ENCODE measurements at places on chromosomes 2 and 18.

DNA sequence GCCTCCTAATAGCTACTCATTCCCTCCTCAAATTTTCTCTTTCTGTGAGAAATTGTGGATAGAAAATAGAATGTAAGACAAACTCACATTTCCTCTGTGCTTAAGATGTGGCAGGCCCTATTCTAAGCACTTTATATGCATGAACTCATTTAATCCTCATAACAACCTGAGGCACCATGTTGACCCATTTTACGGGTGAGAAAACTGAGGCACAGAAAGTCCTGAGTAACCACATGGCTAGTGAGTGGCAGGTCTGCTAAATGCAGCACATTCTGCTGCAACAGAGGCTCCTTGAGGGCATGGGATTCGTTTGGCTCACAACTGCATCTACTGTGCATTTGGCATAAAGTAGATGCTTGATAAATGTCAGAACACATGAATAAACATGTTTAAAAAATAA, 22.7 kb upstream of the RNF149 start:
- no peak for DNase-seq

DNA sequence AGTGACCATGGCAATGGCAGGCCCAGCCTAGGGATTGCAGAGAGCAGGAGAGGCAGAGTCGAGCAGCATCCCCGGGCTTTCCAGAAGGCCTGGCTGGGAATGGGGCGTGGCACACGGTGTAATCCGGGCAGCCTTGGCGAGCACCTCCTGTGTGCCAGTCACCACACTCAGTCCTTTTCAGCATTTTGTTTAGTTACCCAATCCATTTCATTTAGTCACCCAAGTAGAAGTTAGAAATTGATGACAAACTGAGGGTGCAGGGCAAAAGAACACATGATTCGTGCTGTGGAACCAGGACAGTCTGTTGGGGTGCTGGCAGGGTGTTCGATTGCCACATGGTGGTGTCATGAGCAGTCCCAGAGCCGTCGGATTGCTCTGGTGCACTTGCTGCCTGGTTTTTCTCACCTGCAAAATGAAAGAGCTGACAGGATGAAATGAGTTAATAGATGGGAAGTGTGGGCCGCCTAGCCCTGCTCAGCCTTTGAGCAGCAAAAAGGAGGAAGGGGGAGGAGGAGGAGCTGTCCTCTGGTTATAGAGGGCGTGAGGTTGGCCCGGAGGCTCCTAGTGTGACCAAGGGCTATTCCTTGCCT, 299.4 kb downstream of the AGAP1 start:
- DNase-seq, result no peak

- DNase-seq, result no peak
These were observed 21.0 kb upstream of the CTLA4 start for GRCh38 chr2:203846490-203847105.

DNA sequence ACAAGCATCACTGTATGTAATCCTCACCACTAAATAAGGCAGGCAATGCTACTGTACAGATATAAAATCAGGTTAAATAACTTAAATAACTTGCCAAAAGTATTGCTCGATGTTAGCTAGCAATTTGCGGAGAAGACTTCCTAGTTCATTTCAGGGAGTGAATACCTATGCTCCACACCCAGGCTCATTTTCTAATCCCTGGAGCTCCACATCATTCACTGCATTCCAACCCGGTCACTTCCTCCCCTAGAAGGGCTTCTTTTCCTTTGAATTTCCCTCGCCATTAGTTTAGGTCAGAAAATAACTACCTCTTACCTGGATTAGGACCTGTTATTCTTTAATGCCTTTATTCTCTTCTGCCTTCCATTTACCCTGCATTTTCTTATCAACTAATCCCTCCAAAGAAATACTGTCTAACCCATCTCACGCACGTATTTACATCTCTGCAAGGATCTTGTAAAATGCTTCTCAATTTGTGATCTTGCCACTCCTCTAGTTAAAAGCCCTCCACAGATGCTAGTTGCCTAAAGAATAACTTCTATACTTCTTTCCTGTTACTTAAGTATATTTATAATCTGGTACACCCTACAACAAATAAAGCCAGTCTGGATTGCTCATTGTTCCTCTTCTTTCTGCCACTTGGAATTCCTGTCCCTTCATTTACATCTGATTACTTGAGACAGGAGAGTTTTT, 599.8 kb downstream of the NRXN1 start:
- DNase-seq, result no peak

GRCh38 chr2:19362094-19362754, 3.8 kb upstream of the OSR1 start:
- DNase-seq, result no peak

- no peak for DNase-seq
These were observed 4.2 kb downstream of the HOXD11 start for GRCh38 chr2:176111309-176111663.

DNA sequence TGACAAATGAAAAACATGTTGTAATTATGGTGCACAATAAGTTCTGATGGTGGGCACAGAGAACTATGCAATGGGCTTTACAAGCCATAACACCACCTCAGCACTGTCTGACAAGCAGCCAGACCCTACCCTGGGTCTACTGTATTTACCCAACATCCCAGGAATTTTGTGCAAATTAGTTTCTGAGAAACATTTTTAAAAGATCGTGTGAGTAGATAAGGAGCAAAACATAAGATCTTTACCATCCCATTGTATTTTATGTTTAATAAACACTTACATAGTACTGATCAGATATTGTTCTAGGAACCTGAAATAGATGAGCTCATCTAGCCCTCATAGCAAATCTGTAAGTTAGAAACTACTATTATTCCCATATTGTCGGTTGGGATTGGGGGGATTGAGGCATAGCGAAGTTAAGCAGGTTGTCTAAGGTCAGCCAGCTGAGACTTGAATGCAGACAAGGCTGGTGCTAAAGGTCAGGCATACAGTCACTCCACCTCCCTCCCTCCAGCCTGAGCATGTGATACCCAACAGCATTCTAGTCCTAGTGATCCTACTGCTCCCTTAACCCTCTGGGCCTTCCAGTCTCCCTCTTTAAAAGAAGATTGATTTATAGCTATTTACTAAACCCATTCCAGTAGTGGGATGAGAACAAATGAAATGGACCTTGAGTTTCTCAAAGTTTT, 67.4 kb upstream of the STAM2 start:
- no peak for DNase-seq

GRCh38 chr2:107932488-107932887, 53.8 kb upstream of the SLC5A7 start:
- no peak for DNase-seq

- no peak for DNase-seq
These were observed 1322.0 kb downstream of the LRP1B start for GRCh38 chr2:140808820-140809219.

DNA sequence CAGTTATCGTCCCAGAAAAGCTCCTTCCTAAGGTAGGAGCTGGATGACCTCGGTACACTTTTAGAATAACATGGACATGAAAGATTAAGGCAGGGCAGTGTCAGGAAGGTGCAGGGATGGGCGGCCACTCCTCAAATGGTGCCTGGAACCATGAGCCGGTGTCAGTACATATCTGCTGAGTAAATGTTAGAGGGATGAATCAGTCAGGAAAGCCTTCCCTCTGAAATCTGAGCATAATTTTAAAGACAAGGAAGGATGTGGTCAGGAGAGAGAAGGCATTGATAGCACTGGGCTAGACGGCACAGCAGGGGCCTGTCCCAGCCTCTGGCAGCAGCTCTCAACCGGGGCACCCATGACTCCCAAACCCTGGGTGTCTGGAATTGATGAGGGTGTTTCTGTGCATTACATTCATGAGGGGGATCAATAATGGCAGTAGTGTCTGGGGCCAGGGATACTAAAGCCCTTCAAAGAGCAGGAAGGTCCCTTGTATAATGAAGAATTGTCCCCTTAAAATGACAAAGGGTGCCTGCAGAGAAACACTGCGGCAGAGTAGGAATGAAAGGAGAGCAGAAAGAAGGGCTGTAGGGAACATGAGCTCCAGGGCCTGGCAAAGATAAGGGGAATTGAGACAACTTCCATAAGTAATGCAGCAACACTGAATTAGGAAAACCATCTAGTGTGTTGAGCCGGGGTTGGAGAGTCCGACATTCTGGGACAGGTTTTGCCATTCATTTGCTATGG, 162.3 kb upstream of the REV1 start:
- DNase-seq, result no peak

GRCh38 chr2:191666226-191666625, 11.7 kb upstream of the NABP1 start:
- DNase-seq, result no peak

- no peak for DNase-seq
These were observed 190.7 kb upstream of the CXCR4 start for GRCh38 chr2:136308611-136309010.

GRCh38 chr2:153405196-153405595, 73.4 kb downstream of the RPRM start:
- DNase-seq, result no peak

DNA sequence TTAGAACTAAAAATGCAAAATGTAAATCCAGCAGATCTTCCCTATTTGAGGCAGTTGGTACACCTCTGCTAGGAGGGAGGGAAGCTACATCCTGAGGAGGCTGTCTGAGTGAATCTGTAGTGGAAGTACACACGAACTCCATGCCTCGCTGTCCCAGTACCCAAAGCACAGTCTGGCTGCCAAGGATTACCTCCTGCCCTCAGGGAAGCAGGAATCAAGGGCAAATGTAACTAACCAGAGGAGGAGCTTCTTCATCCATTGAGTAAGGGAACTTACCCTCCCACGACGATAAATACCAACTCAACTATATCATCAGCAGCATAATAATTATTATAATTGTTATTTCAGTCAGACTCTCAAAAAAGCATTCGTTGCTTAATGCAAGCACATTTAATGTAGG, 2.1 kb downstream of the DHRS9 start:
- DNase-seq, result no peak

DNA sequence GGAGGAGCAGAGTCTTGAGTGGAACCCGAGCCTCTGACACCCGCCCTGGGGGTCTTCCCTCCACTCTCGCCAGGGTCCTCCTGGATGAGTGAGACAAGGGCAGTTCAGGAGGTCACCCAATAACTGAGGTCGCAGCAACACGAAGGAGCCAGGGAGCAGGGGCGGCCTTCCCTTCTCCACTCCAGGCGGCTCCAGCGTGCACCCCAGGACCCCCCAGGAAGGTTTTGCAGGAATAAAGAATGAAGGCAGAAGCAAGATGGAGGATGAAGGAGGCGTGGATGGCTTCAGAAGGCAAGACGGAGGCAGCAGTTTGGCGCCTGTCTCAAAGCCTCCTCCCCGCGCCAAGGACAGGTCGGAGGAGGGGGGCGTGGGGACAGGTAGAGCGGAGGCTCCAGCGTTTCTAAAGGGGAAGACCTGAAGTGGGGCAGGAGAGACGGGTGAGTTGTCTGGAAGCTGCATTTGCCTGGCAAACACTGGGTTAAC, 579 bp upstream of the ITM2C start:
- no peak for DNase-seq

DNA sequence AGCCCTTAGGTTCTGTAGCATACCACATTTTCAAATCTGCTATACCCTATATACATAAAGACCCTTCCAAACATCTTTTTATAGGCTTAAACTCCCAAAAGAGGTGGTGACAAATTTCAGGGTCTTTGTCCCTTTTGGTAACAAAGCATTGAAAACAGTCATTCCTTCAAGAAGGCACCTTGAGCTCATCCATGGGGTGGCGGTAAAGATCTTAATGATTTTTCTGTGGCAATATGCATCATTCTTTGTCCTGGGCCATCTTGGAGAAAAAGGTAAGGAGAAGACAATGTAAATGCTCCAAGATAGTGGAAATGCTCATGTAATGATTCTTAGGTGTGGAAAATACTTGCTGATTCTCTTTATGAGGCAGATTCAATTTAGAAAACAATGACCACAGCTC, 890.5 kb downstream of the CNTNAP5 start:
- no peak for DNase-seq

GRCh38 chr2:130835766-130836015, 1.0 kb upstream of the ARHGEF4 start:
- DNase-seq, result no peak

- no peak for DNase-seq
These were observed 107.7 kb downstream of the ICA1L start for GRCh38 chr2:202763916-202764315.

DNA sequence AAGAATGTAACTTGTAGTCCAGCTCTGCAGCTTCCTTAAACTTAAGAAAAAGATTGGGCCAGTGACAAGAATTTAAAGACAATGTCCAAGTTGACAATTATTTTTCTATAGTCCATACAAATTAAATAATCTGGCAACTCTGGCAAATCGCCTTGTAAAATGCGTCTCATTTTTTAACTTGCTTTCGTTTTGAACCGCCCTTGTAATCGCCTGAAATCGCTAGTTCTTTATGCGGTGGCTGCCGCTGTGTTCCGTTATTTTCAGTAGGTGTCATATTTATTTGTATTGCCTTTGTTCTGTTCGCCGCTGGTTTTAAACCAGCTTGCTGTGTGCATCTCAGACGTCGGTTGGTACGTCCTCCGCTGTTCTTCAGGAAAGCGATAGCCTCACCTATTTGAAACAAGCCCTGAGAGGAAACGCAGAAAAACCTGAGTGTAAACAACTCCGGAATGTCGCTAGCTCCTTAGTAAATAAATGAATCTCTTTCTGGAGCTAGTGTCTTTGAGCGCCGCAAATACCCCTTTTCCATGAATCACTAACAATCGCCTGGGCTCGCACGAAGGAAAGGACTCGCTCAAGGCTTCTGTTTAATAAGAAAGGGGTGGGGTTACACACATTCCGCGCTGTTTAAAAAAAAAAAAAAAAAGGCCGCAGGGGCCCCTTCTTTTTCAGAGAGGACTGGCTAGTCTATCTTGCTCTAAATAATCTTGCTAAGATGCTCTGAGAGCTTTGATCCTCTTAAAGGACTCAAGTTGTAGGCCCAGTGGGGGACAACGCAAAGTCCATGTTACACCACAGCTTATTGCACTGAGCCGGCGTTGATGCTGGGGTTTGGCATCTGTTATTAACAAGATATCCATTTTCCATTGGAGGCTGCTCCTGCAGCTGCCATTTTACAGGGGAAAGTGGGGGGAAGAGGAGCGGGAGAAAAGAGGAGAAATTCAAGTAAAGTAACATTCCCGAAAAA, 3.0 kb downstream of the HOXD8 start:
- DNase-seq, result no peak

- no peak for DNase-seq
These were observed 26.4 kb downstream of the STPG4 start for GRCh38 chr2:47128705-47129104.

DNA sequence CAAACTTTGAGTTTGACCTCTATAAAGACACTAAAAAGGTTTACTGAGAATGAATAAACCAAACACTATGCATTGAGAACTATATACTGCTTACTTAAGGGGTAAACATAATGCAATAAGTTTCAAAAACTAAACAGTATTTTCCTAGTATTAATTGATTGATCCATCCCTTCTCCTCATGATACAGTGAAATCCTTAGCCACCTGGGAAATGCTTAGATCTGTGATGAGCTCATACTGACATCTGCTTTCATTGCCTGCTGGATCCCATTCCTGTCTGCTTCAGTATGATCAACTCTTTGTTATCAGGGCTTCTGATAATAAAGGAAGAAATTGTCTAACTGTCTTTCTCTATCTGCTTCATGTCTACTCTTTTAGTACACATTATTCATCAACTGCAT, 74.9 kb upstream of the UBE2E3 start:
- no peak for DNase-seq

- DNase-seq, result no peak
These were observed 254.5 kb downstream of the NEDD4L start for GRCh38 chr18:58298251-58299134.

Measured in neuronal stem cell (in vitro differentiated cells).